ENCODE measurements at places on chromosomes 2 and 18.

- DNase-seq, result peak; percentile 25
These were observed 675.1 kb upstream of the SYT4 start for GRCh38 chr18:43952398-43952797.

DNA sequence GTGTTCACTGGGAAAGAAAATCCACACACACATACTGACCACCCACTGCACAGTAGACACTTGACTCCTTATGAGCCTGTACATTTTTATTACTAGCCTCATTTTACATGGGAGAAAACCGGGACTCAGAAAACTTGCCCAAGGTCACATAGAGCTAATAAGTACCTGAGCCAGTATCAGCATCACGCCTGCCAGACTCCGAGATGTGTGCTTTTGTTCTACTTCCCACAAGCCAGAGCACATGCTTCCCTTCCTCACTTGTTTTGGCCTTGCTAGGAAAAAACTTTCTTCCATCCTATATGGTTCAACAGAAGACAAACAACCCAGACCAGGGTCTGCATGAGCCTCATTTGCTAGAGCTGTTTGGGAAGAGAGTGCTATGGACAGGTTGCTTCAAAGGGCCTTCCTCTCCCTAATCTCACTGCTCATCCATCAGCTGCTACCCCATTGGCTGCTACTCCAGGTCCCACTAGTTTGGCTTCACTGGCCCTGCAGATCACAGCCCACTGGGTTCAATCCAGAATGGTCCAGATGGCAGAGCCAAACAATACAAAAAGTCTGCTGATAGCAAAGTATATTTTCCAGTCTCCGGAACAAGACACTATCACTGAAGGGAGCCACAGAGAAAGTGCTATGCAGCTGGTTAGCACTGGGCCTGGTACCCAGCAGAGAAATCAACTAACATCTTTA lies 63.9 kb downstream of the STK39 start:
- no peak for DNase-seq

GRCh38 chr2:173881461-173881860 lies 83.7 kb downstream of the SP3 start:
- peak; percentile 18 for DNase-seq

DNA sequence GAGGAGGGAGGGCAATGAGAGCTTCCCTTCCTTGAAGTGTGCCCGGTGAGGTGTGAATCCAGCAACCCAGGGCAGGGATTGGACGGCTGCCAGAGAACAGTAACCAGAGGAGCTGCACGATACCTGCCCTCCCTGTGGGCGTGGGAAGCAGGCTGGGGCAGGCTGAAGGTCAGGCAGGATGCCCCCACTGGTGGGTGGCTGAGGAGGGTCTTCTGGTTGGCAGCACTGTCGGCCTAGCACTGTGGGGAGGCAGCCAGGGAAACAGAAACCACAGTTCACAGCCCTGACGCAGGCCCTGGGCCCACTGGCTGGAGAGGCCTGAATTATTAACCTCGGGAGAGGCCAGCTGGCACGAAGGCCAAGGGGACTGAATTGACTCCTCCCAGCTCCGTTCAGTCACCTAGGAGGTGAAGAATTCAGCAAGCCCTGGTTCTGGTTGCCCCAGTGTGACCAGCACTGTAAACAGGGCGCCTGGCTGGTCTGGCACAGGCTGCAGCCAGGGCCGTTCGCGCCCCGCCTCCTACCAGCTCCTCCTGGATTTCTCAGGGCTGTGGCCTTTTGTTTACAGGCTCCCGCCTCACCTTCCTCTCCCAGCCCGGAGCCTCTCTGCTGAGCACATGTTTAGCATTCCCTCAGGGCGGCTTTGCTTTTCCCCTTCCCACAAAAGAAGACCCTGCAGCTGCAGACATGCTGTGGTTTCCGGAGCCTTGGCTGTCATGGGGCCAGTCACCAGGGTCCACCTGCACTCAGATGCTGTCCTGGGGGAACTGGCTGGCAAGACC lies 97.8 kb downstream of the B3GNT2 start:
- no peak for DNase-seq

- no peak for DNase-seq
These were observed 31.2 kb downstream of the NGEF start for GRCh38 chr2:232981767-232982360.

DNA sequence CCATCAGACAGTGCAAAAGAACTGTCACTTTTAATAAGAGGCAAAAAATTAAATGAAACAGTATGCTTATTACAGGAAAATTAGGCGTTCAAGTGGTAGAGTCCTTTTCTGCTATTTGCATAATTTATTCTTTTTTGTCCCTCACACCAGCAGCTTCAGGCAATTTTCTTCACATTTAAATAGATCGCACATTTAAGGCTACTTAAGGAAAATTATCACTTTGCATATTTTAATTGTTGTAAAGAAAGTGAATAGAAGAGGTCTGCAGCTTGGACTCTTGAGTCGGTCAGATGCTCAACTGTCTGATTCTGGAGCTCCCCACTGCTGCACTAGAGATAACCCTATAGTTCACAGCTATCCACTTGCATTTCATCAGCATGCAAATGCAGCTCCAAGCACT lies 141.3 kb downstream of the FIGN start:
- no peak for DNase-seq

- DNase-seq, result no peak
These were observed 94.2 kb upstream of the DLGAP1 start for GRCh38 chr18:4549164-4549872.

- DNase-seq, result no peak
These were observed 33.6 kb upstream of the SERPINE2 start for GRCh38 chr2:224072541-224073188.

- DNase-seq, result no peak
These were observed 439.1 kb downstream of the EIPR1 start for GRCh38 chr2:2938481-2938880.

DNA sequence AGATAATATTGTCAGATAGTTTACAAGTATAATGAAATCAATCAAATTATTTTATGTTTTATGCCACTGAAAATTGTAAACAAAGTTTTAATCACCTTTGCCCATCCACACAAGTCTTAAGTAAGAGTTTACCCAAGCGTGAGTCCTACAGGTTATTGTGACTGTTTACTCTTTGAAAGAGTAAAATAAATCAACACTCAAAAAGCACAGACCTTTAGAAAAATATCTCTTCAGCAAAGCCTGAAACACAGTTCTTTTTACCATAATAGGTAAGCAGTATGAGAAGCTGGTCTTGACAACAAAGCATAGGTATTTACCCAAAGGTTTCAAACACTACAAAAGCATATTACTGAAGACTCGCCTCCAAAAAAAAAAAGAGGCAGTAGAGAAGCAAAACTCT lies 3.7 kb downstream of the ROCK2 start:
- no peak for DNase-seq

DNA sequence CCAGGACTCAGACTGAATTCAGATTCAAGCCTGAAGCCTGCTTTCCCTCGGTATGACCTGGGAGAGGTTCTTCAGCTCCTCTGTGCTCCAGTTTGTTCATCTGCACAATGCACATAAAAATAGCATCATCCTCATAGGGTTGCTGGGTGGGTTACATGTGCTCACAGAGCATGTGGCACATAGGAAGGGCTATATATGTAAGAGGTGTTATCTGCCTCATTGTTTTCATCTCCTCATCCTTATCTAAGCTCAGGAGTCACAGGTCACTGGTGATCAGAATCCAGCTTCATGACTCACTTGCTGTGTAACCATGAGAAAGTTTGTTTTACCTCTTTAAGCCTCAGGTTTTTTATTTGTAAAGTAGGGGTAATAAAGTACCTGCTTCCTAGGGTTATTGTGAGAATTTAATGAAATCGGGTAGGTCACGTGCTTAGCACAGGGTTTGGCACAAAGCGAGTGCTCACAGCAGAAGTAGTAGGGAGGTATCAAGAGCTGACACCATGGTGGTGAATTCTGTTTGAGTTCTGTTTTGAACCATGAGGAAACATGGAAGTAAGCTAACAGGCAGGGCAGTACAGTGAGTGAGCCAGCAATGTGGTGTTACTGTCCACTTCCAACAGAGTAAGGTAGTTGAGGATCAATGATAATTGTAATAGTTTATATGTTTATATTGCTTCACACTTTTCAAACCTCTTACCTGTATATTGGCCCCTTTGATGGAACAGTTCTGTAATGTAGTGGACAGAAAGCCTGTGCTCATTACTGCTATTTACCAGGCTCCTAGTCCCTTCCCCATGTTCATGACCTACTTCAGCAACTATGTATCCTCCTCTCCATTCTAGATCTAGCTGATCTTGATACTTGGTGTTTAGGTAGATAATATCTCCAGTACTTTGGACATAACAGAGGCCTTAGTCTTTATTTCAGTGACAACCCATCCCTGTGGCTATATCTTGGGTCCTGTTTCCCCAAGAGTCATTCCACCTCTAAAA lies 141.4 kb upstream of the LTBP1 start:
- DNase-seq, result no peak

DNA sequence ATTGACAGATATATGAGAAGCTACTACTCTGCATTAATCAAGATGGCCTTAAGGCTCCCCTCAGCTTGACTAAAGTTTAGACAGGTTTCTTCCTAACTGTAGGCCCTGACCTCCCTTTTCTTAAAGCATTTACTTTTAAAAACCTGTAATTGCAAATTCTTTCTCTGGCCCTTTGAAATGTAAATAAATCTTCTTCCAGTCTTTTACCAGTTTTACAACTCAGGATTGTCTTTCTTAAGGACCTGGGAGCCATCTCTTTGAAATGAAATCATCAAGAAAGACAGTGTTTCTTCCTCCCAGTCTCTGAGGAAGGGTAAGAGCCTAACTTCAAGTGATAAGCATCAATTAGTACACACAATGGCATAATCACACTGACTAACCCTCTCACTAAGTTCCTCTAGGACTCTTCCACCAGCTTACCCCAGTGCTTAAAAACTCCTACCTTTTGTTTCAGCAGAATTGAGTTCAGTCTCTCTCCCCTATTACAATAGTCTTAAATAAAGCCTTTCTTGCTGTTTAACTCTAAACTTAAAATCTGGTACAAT lies 58.7 kb upstream of the CDH20 start:
- DNase-seq, result no peak

GRCh38 chr2:219369447-219369861 lies 18.3 kb downstream of the DNPEP start:
- peak; percentile 45 for DNase-seq

DNA sequence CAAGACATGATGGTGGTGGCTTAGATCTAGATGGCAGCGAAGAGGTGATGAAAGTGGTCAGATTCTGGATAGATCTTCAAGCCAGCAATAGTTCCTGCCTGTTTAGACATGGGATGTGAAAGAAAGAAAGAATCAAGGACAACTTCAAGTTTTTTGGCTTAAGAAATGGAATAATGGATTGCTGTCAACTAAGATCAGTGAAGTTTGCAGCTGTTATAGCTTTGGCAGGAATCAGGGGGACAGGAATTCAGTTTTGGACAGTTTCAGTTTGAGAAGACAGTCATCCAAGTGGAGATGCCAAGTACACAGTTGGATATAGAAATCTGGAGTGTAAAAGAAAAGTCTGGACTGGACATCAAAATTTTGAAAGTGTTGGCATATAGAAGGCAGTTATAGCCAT lies 283.7 kb upstream of the PKDCC start:
- DNase-seq, result no peak

DNA sequence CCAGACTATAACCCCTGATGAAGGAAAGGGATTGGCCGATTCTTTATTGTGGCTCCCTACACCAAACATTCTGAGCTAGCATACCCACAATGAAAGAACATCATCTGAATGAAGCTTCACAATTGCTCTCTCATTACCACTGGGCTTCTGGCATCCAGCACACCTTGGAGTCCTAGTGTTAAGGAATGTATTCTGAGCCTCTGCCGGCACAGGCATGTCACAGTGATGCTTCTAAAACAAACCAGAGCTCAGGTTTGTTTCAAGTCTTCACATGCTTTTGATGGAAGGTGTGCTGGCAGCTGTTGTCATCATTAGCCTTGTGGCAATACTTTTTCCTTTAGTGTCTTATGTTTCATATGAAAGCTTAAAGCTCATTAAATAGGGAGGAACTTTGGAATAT lies 76.3 kb upstream of the RBBP8 start:
- no peak for DNase-seq

GRCh38 chr2:15142069-15142689 lies 419.0 kb downstream of the NBAS start:
- DNase-seq, result no peak

DNA sequence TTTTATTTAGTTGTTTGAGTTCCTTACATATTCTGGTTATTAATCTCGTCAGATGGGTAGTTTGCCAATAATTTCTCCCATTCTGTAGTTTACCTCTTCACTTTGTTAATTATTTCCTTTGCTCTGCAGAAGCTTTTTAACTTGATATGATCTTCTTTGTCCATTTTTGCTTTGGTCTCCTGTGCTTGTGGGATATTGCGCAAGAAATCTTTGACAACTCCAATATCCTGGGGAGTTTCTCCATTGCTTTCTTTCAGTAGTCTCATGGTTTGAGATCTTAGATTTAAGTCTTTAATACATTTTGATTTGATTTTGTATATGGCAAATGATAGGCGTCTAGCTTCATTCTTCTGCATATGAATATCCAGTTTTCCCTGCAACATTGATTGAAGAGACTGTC lies 389.2 kb downstream of the LRP1B start:
- peak; percentile 5 for DNase-seq

- no peak for DNase-seq
These were observed 22.5 kb downstream of the CYTIP start for GRCh38 chr2:157421331-157421944.

GRCh38 chr2:196594158-196594557 lies 45.4 kb upstream of the CCDC150 start:
- DNase-seq, result no peak

- DNase-seq, result no peak
These were observed 91.4 kb downstream of the B3GNT2 start for GRCh38 chr2:62287282-62287681.

DNA sequence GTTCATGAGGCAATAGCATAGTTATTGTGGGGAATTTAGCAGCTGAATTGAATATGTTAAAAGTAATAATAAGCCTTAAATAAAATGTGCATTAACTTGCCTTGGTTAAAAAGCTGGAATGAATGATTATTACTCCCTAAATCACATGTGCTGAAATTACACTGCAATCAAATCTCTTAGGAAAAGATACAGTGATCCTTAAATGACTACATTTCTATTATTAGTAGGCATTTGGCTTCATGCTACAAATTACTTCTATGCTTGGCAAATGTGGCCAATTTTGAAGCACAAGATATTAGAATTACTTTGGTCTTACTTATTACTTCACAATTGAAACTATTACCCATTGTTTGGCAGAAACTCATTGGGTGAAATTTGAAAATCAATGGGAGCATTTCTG lies 5.4 kb downstream of the RND3 start:
- DNase-seq, result peak; percentile 24

- no peak for DNase-seq
These were observed 31.2 kb downstream of the EPC2 start for GRCh38 chr2:148675708-148676107.
